ENCODE measurements at places on chromosomes 1 and 21. TPM values are rescaled to one million over a fixed set of nuclear protein-coding genes. Genes with fewer than 3 reads are reported as not detected.

The OR6K3 gene
- not detected for total RNA-seq

The IRF6 gene
- total RNA-seq: 1.1 TPM

The GBP6 gene
- total RNA-seq: not detected

The HSD3B1 gene
- total RNA-seq: not detected

The PCSK9 gene
- not detected for total RNA-seq

The INSRR gene
- not detected for total RNA-seq

The CDC7 gene
- 2.2 TPM for total RNA-seq

The MIXL1 gene
- total RNA-seq: not detected

The RAVER2 gene
- total RNA-seq: 22.2 TPM

DNA sequence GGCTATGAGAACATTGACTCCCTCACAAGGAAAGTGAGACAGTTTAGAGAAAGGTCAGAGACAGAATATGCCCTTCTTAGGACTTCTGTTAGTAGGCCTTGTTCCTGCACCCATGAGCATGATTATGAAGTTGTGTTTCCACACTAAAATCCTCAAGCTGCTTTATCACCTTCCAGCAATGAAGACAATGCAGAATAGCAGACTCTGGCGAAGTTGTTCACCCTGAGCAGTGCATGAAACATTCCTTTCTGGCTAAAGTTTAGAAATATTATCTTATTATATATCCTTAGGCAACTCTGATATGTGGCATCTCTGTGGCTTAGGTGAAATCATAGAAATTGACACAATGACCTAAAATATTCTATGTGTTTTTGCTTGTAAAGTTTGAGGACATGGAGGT is 13.9 kb upstream of the OR2G2 start:
- DNase-seq: no peak

DNA sequence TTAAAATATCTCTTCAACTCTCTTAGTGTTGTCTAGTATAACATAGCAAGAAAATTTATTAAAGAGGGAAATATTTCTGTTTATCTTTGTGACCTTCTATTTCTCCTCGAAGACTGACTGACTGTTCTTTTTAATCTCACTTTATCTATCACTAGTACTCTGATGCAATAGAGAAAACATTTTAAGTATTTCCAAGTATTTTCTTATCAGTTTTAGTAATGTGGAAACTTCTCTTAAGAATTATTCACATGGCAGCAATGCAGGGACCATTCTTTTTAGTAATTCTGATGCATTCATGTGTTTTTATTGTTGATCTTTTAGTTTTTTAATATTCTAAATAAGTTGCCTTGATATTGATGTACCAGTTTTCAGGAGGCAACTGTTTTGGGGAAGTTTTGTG is 115.7 kb downstream of the NEK7 start:
- DNase-seq: no peak

DNA sequence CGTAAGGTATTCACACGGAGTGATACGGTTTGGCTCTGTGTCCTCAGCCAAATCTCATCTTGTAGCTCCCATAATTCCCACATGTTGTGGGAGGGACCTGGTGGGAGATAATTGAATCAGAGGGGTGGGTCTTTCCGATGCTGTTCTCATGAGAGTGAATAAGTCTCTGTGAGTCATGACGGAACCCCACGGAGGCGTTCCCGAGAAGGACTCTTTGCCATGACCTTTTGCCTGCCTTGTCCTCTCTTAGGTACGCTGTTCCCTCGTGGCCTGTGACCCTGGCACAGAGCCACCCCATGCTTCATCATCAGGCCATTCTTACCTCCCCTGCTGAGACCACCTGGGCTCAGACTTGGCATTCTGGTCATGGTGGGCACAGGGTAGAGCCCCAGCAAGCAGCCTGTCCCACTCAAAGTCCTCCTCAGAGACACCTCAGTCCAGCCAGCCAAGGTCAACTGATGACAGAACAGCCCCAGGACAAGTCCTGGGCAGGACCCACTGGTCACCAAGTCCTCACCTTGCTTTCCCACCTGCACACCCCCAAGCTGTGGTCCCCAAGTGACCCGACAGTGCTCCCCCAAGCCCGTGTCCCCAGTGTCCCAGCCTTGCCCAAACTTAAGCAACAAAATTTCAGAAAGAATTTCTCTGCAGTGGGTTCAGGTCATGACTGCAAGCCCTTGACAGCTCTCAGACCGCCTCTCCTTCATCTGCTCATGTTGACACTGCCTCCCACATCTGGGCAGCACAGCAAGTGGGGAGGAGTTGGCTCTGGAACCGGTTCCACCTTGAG is 158.4 kb downstream of the ACTL8 start:
- DNase-seq: no peak

- DNase-seq: no peak
Measured at GRCh38 chr1:10674700-10675609, 121.5 kb downstream of the CASZ1 start.

GRCh38 chr1:1779691-1780597 is 1.7 kb upstream of the NADK start:
- no peak for DNase-seq

DNA sequence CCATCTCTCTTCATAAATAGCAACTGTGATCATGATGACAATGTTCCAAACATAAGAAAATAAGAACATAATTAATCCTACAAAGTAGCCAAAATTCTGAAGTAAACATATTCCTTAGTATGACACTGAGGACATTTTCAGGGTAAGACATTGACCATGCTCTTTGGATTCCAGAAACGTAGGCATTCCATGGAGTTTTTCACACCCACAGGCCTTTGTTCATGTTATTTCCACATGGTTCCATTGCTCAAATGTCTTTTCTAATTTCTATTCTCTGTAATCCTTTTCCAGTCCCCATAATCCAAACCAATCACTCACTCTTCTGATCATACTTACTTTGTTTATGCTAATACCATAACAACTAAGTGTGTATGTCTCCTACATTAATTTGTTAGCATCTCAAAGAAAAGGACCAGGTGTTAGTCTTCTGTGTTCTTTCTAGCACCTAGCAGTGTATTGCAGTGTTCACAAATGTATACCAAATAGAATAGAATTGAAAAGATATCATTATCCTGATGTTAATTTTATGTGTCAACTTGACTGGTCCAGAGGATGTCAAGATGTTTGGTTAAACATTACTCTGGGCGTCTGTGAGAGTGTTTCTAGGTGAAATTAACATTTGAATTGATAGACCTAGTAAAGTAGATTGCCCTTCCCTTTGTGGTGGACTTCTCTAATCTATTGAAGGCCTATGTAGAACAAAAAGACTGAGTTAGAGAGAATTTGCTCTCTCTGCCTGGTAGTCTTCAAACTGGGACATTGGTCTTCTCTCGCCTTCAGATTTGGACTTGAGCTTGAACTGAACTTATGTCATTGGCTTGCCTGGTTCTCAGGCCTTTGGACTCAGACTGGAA is 516.6 kb downstream of the PTPRC start:
- DNase-seq: no peak

DNA sequence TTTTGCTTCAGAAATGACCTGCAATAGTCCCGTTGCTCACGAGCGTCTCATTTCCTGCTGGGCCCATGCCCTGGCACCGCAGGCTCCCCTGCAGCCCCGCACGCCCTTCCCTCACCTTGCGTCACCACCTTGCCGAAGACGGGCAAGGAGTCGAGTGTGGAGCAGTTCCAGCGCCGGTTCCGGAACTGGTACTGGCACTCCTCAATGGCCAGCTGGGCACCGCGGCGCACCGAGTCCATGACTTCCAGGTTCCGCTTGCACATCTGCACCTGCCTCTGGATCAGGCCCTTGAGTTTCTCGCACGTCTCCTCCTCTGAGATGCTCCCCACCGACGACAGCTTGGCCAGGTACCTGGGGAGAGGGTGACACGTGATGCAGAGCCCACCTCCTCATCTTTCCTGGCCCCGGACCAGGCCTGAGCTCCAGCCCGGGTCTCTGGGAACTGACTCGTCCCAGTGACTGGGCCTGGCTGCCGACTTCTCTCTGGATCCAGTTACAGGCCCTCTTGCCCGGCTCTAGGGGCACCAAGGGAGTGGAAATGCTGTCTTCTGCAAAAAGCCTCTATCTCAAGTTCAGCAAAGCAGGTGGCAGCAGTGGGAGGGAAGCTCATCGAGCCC is 13.3 kb downstream of the WNT4 start:
- no peak for DNase-seq

GRCh38 chr1:21508580-21509350 is 458 bp upstream of the ALPL start:
- DNase-seq: no peak

- DNase-seq: no peak
Measured at GRCh38 chr21:33401630-33401992, 1.6 kb upstream of the IFNGR2 start.

DNA sequence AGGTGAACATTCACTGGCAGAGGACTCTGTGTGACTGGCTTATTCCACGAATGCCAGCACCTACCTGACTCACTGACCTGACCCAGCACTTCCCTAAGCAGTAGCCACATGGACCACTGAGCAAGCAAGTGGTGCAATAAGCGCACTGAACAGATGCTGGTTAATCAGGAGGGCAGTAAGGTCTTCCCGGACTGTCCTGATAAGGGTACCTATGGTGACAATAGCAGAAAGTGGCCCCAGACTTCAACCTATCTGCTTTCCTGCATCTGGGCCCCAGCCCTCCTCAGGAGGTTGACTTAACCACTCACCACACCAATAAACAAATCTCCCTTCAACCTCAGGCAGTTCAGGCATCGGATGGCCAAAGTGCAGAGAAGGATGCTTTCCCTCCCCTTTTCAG is 65.7 kb downstream of the SETD4 start:
- no peak for DNase-seq

GRCh38 chr1:217238945-217239344 is 391.9 kb downstream of the GPATCH2 start:
- no peak for DNase-seq

GRCh38 chr1:213268221-213268620 is 217.2 kb downstream of the RPS6KC1 start:
- DNase-seq: no peak

GRCh38 chr1:228976316-228976715 is 241.0 kb downstream of the RHOU start:
- DNase-seq: no peak

DNA sequence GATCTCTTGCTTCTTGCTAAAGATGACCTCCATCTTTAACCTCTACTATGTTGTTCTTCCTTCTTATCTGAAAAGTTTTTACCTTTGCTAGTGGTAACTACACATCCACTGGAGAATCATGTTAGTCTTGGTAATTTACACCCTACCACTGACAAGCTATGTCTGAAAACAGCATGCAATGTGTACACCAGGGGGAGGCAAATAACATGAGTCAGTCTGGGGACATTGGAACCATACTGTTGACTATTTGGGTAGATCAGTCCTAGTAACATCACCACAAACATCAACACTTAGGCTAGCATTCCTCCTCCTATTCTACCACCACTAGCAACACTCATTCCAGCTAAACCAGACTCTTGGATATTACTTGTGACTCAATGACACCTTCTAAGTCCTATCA is 549.0 kb downstream of the KCNT2 start:
- no peak for DNase-seq

DNA sequence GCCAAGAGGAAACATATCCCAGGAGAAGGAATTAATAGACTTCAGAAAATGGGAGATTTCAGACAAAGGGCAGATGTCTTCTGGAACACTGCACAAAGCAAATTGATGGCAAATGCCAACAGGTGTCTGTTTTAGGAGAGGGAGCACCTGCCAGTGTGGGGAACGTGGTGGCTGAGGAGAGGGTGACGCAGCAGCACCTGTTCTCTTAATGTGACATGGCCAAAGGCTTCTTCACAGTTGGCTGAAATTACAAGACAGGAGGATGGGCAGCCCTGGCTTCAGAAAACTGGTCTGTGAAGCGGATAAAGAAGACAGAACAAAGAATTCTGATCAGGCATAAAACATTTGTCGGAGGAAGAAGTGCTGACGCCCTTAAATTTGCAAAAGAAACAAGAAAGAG is 178.7 kb upstream of the RUNX1 start:
- DNase-seq: no peak

GRCh38 chr1:118075116-118075515 is 109.9 kb downstream of the SPAG17 start:
- DNase-seq: no peak

DNA sequence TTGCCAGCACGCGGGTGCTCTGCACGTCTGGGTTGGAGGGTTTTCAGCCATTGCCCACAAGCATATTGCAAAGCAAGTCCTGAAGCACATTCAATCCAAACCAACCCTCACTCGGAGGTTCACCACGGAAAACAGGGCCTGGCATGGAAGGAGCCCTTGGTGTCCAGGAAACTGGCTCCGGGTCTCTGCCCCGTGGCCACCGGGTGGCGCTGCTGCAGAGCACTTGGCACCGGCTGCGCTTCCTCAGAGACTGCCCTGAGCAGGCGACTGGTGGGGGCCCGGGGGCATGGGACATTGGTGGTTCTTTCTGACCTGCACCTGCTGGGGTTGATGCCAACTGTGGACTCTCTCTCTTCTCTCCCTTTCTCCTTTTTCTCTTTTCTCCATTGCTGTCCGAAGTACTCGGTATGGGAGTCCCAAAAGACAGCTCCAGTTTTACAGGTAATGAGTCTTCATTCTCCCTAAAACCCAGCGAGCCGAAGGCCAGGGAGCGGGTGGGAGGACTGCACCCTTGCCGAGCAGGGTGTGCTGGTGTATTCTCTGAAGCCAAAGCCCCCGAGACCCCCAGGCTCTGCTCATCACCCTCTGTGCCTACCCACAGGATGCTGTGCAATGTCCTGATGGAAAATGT is 4.1 kb upstream of the KCNAB2 start:
- no peak for DNase-seq

DNA sequence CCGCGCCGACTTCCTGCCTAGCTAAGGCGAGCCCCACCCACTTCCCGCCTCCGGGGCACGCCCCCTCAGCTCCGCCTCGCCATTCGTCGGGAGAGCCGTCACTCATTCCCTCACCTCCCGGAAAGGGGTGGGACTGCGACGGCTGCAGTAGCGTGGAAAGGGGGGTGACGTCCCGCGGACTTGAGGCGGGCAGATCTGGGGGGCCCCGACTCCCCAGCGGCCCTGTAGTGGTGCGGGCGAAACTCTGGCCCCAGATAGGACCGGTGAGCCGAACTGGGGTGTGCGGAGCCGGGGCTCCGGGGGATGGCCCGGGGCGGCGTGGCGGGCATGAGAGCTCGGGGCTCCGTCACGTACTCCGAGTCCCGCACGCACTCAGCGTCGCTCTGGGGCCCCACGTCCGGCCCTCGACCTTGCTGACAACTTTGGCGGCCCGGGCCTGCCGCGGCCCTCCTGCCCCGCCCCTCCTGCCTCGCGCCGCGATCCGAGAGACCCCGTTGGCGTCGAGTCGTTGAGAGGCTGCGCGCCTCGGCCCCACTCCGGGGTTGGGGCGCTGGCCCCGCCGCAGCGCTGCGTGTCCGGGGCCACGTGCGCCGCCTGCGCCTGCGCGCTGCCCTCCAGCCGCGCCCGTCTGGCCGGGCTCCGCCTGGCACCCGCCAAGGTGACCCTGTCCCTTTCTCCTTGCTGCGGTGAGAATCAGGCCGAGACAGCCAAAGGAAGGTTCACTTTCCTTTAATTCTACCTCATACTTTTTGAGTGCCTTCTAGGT is 395 bp upstream of the ENO1 start:
- peak; percentile 99 for DNase-seq
